Brain (organoid and tissue), 16 donors: ENCODE measurements at places on chromosomes 2 and 18.

DNA sequence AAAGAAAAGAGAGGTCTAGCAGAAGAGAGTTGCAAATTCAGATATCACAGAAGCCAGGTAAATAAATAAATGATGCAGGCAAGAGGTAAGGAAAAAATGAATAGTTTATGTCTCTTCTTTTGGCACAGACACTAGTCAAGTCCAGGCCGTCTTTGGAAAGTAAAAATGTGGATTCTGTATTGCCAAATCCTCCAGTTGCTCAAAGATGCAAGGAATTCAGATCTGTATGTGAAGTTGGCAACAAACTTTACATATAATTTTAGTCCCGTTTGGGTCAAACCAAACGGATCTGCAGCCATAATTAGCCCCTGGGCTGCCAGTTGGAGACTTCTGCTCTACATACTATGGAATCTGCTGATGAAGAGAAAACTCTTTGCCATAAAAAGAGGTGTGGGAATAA is 200.5 kb upstream of the RND3 start:
- DNase-seq: no peak

DNA sequence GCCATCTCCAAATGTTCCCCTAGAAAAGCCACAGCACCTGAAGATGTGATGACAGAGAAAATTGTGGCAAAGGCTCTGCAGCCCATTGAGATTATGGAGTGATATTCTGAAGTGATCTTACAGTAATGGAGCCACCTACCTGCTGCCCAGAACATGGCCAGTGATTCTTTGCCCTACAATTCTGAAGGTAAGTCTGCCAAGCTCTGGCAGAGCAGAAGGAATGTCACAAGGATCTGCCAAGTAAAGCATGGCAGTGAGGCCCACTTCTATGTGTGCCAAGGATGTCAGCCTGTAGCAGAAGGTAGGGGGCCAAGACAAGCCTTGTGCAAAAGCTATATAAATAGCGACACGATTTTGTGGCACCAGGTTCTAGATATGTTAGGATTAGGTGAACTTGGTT is 155.1 kb downstream of the RND3 start:
- peak; percentile 88 for DNase-seq

DNA sequence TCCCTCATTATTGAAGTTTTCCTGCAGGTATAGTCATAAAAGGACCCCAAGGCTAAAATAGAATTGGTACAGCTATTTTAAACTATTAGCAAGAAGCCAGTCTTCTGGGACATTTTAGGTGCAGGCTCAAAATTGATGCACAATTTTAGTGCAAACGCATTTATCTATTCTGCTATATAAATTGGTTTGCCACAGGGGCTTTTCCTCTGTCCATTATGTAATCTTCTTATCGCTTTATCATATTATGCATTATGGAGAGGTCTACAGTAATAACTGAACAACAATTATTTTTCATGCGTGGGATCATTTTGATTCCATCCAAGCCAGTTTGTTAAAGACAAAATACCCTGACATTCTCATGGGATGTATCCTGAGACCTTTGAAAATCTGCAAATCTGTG is 54.6 kb downstream of the RBM43 start:
- peak; percentile 48 for DNase-seq

- DNase-seq: peak; percentile 40
Measured at GRCh38 chr2:182924306-182924705, 57.9 kb upstream of the FRZB start.

DNA sequence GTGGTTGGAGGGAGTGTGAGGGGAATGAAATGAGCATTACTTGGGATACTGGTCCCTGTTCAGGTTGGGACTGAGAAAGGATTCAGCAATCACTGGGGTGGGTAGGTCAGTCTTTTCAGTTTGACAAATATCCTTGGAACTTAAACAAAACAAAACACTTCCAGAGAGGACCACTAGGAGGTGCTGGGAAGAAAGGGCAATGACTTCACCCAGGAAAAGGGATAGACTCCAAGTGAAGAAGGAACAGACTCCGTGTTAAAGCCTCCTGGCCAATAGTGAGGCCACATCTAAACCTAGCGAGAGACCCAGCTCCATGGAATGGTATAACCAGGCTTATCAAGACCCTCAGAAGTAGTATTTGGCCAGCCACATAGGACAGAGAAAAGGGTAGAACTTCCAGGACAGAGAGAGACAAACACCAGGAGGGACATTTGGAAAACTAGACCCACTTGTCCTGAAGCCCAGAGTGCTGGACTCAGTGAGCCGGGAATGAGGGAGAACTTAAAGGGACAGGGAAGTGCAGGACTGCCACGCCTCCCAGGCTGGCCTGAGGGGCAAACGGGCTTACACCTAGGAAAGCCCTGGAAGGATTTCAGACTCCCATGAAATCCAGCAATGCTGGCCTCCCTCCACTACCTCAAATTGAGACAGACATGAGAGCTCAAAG is 19.6 kb upstream of the KCNG3 start:
- DNase-seq: no peak

- DNase-seq: peak; percentile 58
Measured at GRCh38 chr18:33578518-33579348, 714 bp downstream of the ASXL3 start.

DNA sequence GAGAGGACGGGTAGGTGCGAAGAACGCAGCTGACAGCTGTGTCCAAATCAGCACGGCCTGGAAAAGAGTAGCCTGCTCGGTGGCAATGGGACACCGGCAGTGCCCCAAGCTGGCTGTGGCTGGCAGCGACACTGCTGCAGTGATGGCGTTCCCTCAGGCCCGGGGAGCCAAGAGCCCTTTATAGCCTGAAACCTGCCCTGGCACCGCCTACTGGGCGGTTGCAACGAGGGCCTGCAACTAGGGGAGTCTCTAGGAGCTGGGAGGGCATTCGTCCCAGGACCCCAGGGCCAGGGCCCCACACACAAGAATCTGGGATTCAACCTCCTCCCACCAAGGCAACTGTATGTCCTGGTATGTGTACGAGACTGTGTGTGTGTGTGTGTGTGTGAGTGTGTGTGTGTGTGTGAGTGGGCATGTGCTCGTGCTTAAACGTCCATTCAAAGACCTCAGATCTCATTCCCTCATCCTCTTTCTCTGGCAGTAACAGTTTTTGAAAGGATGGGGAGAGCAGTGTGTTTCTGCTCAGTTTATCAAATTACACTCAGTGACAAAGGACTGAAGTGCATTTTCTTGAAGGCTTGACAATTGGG is 6.8 kb upstream of the CYP26B1 start:
- DNase-seq: peak; percentile 36

DNA sequence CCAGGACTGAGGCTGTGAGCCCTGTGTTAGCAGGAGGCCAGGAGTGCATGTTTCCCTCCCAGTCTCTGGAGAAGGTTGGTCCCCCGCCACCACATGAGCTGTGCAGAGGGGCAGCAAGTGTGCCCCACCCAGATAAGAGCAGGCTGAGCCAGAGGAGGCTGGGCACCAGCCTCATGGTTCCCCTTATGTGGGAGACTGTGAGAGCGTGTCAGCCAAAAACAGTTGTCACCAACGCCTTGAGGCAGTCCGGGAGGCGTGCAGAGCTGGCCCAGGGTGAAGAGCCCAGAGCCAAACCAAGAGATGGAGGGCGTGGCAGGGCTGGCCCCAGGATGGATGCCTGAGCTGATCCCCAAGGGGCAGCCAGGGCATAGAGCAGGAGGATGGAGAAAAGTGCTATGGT is 128.7 kb upstream of the GLI2 start:
- no peak for DNase-seq

- no peak for DNase-seq
Measured at GRCh38 chr2:16589465-16589864, 76.2 kb downstream of the CYRIA start.

GRCh38 chr2:221716426-221717303 is 144.6 kb upstream of the EPHA4 start:
- DNase-seq: no peak

- no peak for DNase-seq
Measured at GRCh38 chr18:10530852-10531251, 5.0 kb downstream of the NAPG start.

DNA sequence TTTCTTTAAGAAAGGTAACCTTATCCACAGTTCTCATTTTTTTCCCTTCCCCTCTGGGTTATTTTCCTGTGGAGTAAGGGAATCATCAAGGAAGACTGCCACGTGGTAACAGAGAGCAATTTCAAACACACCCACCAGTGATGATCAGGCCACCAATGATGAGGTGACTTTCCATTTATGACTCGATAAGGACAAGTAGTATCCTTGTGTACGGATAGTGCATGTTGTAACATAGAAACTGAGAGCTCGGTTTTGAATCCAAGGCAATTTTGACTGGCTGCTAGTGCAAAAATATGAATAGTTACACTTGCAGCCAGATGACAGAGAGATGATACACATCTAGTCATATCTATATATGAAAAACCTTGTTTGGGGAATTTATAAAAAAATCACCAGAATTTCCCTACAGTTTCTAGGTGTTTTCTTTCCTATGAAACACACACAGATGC is 143.6 kb upstream of the TCF4 start:
- DNase-seq: no peak
